ENCODE measurements at places on chromosomes 11 and 22.
A peak's percentile ranks its signal among the peaks of the same experiment; 100 is the strongest.

- DNase-seq, result no peak
These were observed 88.2 kb downstream of the CWC15 start for GRCh38 chr11:94885133-94885532.

DNA sequence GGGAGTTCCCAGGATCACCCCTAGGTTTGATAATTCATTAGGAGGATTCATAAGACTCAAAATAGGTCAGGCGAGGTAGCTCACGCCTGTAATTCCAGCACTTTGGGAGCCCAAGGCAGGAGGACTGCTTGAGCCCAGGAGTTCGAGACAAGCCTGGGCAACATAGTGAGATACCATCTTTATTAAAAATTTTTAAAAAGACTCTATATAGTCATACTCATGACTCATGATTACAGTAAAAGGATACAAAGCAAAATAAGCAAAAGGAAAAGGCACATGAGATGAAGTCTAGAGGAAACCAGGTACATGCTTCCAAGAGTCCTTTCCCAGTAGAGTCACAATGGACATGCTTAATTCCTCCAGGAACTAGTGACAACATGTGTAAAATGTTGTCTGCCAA, 13.9 kb upstream of the PTS start:
- no peak for DNase-seq

DNA sequence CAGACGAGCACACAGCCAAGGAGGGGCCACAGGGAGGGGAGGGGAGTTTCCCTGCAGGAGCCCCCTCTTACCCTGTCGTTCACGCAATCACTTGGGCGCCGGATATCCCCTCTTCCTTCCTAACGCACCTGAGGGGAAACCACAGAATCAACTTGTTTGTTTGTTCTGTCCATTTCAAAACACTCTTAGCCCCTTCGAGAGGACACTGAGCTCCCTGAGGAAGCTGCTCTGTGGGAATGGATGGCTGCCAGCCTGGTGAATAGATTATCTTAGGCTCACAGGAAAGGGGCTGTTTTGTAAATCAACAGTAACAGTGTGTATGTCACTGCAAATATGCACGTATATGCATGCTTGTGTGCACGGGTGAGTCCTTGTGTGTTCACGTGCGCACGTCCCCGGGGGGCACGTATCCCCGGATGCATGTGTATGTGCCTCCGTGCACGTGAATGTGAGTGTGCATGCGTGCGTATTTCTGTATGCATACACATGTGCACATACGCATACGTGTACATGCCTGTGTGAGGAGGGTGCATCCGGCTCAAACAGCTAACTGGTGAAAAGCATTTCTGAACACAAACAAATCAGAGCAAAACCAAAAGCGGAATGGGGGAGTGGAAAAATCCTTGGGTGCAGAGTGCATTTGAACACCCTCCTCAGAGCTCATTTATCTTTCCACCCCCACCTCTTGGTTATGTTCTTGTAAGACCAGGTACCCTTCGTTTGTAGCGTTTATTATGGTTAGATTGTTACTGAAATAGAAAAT, 7.2 kb downstream of the ARSA start:
- no peak for DNase-seq

DNA sequence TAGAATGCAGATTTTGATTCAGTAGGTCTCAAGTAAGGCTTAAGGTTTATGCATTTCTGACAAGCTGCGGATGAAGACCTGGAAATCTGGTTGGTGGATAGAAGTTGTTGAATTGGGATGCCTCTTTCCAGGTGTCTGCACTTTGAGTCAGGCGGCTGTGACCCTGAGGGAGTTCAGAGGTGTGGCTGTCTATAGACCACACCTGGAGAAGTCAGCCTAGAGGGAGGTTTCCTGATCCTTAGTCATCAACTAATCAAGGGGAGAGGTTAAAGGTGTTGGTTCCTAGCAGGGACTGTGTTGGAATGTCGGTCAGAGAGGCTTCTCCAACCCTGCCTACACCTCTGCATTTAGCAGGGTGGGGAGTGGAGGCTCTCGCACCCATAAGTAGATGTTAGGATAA, 8.0 kb downstream of the GLB1L2 start:
- DNase-seq, result no peak

DNA sequence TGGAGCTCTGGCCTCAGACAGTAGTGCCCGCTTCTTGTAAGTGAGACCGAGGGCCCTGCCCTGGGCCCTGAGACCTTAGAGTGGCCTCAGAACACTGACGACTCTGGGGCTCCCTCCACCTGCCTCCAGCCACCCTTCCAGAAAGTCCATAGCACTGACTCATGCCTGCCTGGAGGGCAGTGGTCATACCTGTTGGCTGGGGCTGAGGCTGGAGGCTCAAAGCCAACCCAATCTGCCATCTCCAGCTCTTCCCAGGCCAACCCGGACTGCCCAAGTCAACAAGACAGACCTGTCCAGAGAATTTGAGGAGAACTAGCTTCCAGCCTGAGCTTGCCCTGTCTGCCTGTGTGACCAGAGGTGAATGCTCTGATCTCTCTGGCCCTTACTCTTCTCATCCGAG, 66.9 kb upstream of the TTLL12 start:
- DNase-seq, result no peak

DNA sequence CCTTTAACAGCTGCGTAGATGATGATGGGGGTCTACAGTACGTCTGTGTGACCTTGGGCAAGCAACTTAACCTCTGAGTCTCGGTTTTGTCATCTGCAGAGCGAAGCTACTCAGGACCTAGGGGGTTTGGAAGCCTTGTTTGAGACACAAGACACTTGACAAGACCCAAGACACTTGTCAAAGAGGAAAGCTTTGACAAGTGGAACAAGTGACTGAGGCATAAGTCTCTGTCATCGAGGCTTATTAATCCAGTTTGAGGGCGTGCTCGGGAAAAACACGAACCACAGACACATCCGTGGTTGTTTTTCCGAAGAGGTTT, 732 bp upstream of the PC start:
- no peak for DNase-seq

DNA sequence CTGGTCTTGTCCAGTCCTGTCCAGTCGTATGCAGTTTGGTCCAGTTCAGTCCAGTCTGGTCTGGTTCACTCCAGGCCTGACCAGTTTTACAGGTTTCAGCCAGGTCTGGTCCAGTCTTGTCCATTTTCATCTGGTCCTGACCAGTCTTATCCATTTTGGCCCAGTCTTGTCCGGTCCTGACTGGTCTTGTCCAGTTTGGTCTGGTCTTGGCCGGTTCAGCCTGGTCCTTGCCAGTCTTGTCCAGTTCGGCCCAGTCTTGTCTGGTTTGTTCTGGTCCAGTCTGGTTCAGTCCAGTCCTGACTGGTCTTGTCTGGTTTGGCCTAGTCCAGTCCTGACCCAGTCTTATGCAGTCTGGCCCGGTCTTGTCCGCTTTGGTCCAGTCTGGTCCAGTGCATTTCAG, 380.2 kb downstream of the OR4C45 start:
- no peak for DNase-seq

DNA sequence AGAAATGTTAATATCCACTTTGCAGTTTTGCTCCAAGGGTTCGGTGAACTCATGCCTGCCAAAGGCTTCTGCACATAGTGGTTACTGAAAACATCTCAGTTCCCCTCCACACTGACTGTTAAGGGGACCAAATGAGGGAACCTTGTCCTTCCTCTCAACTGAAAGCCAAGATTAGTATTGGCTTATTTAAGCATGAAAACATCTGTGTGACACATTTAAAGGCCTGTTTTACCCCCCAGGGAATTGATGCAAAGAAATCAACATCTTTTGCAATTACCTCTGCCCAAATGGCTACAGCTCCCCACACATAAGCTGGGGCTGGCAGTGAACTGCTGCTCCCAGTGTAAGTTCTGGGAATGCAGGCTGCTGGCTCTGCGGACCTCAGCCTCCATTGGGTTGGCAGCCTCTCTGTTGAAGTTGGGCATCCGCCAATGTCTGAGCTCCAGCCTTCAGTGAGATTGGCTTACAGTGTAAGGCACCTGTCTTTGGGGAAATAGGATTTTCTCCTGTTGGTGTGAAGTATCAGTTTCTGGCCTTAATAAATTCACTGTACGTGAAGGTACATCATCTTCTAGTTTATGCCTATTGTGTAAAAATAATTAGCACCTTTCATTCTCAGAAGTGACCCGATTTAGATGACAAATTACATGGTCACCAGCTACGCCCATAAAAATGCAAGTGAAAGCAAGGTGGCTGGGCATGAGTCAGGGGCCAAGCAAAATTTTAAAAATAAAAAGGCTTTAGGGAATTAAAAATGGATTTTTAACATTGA, 213.4 kb upstream of the SYN3 start:
- DNase-seq, result no peak

- DNase-seq, result no peak
These were observed 57.4 kb downstream of the IGLL1 start for GRCh38 chr22:23522623-23523251.

DNA sequence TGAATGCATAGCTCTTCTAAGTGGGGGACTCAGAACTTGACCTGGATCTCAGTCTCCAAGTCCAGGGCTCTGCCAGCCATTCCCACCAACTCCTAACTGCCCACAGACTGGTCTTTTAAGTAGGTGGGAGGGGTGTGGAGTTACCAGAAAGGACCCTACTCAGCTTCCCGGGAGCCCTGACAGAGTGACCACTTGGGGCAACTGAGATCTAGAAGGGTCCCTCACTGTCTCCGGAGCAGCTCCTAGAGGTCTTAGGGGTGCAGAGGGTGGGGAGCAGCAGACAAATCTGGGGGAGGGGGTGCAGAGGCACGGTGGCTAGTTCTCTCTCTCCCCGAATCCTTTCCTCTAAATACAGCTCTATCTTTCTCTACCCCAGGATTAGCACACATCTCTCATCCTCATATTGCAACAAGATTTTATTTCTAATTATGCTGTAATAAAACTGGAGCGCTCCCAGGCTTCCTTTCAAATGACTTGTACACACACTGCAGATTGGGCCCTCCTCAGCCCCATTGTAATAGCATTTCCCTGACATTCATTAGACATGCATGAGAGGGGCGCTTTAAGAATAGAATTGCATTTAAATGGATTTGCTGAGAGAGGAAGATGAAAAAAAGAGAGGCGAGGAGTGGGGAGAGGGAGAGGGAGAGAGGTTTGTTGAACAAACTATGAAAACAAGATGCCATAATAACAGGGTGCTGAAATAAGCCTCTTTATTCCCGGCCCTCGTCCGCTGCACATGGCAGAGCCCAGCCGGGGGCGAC, 219.0 kb downstream of the CEP164 start:
- peak; percentile 75 for DNase-seq

DNA sequence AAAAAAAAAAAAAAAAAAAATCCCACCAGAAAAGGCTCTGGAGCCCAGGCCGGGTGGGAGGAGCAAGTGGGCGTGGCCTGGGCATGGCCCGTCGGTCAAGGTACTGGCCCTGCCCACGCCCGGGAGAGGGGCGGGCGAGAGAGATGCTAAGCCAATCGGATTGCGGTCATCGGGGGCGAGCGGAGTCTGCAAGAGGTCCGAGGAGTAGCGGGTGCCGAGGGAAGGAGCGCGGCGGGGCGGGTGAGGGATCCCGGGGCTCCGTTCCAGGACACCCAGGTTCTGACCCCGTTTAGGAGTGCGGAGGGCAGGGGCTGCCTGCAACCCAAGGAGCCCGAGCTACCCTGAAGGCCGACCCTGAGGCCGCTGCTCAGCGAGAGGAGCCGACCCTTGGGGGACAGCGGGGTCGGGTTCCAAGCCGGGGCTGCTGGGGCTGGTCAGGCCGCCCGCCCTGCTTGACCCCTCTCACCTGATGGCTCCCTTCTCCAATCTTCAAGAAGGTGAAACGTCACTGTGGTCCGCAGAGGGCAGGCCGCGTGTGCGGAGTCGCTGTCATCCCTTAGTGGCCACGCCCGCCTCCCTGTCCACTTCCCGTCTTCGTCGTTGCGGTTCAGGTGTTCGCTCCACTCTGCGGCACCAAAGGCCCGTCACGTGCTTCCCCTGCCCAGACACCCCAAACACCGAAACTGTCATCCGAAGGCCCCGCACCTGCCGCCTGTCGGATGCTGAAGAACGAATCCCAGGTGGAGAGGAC, 11.1 kb upstream of the TAB1 start:
- DNase-seq, result no peak

- DNase-seq, result no peak
These were observed 723 bp downstream of the CACNG2 start for GRCh38 chr22:36702842-36703215.

- DNase-seq, result no peak
These were observed 1170.1 kb downstream of the LRRC4C start for GRCh38 chr11:40289370-40289769.

DNA sequence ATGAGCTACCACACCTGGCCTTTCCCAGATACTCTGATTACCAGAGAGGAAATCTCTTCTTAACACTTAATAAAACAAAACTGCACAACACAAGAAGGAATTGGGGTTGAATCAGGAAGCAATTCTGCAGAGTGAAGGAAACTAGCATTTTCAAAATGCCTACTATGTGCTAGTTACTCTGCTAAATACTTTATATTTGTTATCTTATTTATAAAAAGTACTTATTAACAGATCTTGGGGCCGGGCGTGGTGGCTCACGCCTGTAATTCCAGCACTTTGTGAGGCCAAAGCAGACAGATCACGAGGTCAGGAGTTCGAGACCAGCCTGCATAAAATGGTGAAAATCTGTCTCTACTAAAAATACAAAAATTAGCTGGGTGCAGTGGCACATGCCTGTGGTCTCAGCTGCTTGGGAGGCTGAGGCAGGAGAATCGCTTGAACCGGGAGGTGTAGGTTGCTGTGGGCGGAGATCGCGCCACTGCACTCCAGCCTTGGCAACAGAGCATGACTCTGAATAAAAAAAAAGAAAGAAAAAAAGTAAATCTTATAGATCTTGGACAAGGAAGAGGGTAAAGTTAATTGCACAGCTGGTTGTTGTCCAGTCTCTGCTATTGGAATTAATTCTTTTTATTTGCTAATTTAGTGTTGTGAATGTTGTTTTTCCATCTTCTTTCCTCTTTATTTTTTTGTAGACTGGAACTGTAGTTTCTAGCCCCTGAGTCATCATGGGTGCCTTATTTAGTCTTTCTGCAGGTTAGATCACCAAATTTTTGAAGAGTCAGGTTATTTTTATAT, 22.1 kb downstream of the TMEM135 start:
- no peak for DNase-seq

DNA sequence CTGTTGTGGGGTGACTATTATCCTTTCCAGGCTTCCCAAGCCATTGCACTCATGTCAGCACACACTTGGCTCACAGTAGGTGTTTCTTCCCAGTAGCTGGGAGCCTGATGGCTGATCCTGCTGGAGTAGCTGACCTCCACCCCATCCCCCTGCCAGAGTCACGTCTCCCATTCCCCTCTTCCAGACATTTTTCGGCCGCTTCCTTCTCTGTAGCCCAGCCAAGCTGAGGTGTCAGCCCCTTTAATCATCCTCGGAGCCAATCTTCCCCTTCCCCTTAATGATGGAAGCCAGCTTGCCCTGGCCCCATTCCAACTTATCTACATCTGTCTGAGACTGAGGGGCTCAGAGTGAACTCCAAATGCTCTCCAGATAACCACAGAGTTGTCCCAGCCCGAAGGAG, 550.7 kb downstream of the MN1 start:
- no peak for DNase-seq

Data from NCI-H2081 (cell line).